ENCODE measurements at places on chromosomes 7 and 10. TPM values are rescaled to one million over a fixed set of nuclear protein-coding genes. Genes with fewer than 3 reads are reported as not detected.

Gene PRSS37
- not detected for total RNA-seq

Gene ZMYND11
- total RNA-seq: 22.2 TPM

Gene GRID1
- not detected for total RNA-seq

Gene IL6
- not detected for total RNA-seq

Gene ADARB2
- total RNA-seq: 0.14 TPM

Gene SLC26A5
- total RNA-seq: not detected

Gene ITPRID1
- not detected for total RNA-seq

Gene LRRN3
- total RNA-seq: 3.8 TPM

Gene NDUFA5
- total RNA-seq: 68.6 TPM

Gene IL2RA
- 4.9 TPM for total RNA-seq

Gene PRPS1L1
- total RNA-seq: not detected

Gene INA
- not detected for total RNA-seq

Gene NUTM2B
- 0.99 TPM for total RNA-seq

Gene MPLKIP
- total RNA-seq: 14.3 TPM

Gene PHKG1
- total RNA-seq: 11.5 TPM
